Heart left ventricle (tissue), 16 donors: ENCODE measurements at places on chromosomes 7 and 10. TPM values are rescaled to one million over a fixed set of nuclear protein-coding genes. Genes with fewer than 3 reads are reported as not detected.

- no peak for DNase-seq
Measured at GRCh38 chr7:28573651-28574301, 161.5 kb downstream of the CREB5 start.

DNA sequence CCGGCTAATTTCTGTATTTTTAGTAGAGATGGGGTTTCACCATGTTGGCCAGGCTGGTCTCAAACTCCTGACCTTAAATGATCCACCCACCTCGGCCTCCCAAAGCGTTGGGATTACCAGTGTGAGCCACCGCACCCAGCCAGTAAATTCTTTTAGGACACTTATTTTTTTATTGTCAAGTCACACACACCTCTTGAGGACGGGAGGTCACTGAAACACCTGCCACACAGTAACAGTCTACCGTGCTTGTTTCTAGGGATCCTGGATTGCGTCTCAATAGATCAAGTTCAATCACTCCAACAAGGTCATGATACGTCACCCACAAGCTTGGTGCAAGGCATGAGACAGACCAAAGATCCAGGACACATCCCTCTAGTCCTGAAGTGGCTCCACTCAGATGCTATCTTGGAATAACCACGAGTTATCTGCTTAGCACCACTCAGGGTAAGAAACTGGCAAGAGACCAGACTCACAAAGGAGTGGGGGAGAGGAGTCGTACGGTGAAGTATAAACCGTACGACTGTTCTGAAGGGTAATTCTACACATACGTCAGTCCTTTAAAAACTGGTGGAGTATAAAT lies 58.9 kb upstream of the NCAPG2 start:
- peak; percentile 34 for DNase-seq

DNA sequence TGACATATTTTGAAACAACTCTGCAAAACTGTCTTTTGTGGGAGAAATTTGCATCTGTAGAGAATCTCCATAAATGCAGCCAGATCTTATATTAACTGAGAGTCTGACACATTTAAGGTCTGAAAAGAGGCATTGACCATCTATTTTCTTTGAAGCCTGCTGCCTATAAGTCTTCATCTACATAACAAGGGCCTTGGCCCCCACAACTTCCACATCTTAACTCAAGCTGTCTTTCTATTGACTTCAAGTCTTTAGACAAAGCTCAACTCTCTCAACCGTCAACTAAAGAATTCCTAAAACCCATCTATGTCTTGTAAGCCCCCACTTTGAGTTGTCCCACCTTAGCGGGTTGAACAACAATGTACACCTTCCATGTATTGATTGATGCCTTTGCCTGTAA lies 72.4 kb upstream of the ADCY1 start:
- no peak for DNase-seq

- DNase-seq, result no peak
Measured at GRCh38 chr10:106872176-106872575, 292.3 kb downstream of the SORCS1 start.

DNA sequence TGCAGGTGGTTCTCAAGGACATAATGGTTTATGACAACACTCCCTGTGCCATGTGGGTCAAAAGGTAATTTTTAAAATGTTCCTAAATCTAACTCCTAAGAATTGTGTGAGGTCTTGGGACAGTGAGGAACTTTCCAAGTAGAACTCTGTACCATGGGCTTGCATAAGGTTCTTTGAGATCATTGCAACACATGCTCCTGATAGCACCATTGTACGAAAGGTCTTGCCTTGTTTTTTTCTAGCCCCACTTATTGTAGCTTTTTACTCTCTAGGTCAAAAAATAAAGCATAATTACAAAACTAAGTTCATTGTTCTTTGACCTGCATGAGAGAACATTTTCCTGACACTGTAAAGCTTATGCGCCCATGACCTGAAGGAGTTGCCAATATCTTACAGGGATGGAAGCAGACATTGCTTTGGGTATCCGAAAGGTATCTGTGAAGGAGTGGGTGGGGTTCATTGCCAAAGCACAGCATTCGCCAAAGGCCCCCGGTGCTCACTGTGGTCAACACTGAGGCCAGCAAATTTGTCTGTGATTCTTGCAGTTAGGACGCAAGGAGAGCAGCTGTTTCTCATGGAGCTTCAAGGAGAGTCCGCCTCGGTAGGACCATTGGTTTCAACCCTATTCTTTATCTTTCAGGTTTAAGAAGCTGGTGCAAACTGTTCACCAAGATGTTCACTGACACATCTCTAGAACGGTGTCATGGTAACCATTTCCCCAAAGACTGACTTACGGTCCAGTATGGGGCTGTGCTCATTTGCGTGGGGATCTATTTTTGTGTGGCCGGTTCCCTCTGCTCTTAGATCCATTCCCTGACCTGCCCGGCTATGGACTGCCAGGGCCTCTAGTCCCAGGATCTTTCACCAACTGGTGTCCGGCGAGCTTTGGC lies 7.6 kb upstream of the PRKAG2 start:
- DNase-seq, result no peak

GRCh38 chr10:91758303-91759146 lies 39.7 kb upstream of the TNKS2 start:
- no peak for DNase-seq

DNA sequence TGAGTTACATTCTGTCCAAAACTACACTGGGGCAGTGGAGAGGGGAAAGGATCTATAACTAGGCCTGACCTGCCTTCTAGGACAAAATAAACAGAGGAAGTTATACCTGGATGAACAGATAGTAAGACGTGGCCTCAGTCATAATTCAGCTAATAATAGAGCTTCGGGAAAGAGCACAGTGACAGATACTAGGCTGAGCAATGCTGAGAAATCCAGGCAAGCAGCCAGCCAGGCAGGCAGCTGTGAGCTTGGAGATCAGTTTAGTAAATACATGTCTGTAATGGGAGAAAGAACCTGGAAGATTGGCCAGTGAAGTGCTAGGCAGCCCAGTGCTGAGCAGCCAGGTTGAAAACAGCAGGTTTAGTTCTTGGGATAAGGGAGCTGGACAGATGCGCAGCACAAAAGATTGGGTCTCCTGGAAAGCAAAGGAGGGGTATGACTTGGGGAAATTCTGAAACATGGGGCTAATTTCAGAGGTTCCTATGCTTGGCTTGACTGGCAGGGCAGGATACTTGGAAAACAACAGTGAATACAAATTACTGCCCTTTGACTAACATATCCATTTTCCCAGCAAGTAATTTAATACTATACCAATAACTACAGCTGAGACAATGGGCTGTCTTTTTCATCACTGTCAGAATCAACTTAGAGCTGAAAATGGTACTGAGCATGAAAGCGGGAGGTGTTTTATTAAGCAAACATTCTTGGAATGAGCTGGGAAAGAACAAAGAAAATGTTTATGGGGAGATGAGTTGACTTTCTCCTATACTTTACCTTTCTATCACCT lies 140.8 kb downstream of the DGKB start:
- DNase-seq, result peak; percentile 89

GRCh38 chr7:155680864-155681263 lies 36.4 kb downstream of the RBM33 start:
- no peak for DNase-seq

- no peak for DNase-seq
Measured at GRCh38 chr7:41438705-41439514, 264.0 kb downstream of the INHBA start.

DNA sequence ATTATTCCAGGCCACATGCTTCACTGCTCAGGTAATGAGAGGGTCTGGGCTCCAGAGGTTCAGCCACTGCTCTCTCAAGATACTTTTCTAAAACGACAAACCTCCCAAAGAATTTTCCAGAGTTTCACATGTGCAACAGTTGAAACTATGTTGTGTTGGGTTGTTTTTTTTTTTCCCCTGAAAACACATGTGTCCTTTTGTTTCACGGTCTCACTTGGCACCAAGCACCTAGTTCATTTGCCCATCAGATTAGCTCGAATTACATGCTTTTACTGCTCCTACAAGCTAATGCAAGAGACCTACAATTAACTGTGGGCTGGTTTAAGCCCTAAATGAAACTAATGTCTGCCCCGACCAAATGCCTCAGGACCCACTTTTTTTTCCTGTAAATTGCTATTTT lies 313.3 kb downstream of the FGFR2 start:
- no peak for DNase-seq

DNA sequence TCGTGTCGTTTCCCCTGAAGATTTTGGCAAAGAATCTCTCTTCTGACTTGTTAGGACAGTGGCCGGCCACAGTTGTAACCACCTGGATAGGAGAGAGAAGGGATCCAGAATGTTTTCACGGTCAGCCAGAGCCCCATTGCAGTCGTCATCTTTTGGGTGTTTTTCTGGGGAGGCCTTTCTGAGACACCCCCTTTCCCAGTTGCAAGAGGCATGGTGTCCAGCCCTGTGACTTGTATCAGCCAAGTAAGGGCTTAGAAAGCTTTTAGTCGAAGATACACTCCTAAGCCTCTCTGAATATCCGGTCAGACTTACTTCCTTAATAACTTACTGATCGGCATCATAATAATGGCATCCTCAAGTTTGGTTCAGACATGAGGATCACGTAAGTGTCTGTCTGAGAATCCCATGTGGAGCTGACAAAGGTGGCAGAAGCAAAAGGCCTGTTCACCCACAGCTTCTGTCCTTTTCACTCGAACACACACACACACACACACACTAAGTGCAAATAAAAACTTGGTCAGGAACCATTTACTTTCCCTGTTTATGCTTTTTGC lies 435.7 kb upstream of the GALNT17 start:
- no peak for DNase-seq

The MACC1 gene
- total RNA-seq, result 0.05 TPM

The TRIM73 gene
- total RNA-seq, result 1.6 TPM

The HDAC9 gene
- 52.9 TPM for total RNA-seq

The WDR37 gene
- 26.2 TPM for total RNA-seq

The C7orf33 gene
- total RNA-seq, result not detected

The OR2A5 gene
- total RNA-seq, result not detected

The PRRT4 gene
- total RNA-seq, result 2.5 TPM
